ENCODE measurements at places on chromosomes 3 and 15.

GRCh38 chr3:13525827-13526625, 22.9 kb upstream of the FBLN2 start:
- no peak for DNase-seq

DNA sequence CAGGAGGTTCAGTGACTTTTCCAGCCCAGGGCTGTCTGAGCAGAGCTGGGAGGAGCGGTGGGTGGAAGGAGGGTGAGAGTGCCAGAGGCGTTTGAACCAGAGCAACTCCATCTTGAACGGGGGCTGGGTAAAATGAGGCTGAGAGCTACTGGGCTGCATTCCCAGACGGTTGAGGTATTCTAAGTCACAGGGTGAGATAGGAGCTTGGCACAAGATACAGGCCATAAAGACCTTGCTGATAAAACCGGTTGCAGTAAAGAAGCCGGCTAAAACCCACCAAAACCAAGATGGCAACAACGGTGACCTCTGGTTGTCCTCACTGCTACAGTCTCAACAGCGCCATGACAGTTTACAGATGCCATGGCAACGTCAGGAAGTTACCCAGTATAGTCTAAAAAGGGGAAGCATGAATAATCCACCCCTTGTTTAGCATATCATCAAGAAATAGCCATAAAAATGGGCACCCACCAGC, 60.2 kb downstream of the ABTB1 start:
- DNase-seq, result no peak

DNA sequence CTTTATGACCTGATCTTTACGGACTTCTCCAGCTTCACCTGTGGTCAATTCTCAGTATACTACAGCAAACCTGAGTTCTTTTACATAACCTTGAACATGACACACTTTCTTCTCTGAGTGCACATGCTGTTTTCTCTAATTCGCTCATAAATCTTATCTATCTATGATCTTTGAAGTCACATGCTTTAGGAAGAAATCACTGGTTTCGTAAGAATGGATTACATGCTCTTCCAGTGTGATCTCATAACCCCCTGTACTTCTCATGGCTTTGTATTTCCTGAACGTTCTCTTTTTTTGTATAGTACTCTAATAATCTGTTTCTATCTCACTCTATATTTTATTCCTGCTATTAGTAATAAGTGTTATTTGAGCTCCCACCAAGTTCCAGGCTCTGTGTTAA, 1165.2 kb downstream of the TBL1XR1 start:
- no peak for DNase-seq

- no peak for DNase-seq
Observed at GRCh38 chr3:94453864-94454263, 391.0 kb downstream of the NSUN3 start.

DNA sequence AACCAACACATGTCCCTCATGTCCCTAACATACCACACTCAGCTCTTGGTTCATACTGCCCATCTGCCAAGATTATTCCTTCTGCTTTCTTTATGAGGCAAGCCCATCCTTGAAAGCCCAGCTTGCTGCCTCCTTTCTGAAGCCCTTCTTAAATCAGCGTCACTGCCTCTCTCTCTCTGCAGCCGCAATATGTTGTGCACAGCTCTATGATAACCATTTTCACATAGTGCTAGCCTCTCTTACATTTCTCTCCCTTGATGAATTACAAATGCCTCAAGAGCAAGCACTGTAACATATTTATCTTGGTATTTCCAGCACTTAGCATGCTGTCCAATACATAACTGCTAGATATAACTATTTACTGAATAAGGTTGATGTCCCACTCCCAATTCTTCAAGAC, 86.5 kb downstream of the TNIK start:
- no peak for DNase-seq

- no peak for DNase-seq
Observed at GRCh38 chr15:80309769-80310384, 57.9 kb upstream of the CTXND1 start.

- DNase-seq, result no peak
Observed at GRCh38 chr3:195911041-195911945, 2.9 kb upstream of the TNK2 start.

DNA sequence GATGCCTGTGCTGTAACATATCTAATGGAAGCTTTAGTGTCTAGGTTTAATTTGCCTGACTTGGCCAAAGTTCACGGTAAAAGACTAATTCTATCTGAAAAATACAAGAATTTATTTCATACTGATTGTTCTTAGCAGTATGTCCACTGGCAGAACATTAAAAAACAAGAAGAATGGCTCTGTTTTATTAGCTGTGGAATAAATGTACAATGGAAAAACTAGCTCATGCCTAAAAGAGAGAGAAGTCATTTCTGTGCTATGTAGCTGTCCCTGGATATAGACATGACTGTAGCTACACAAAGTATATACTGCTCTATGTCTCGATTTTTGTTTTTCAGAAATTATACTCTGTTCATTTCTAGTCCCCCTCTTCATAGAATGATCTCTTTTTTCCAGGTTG, 13.9 kb upstream of the VGLL3 start:
- no peak for DNase-seq

DNA sequence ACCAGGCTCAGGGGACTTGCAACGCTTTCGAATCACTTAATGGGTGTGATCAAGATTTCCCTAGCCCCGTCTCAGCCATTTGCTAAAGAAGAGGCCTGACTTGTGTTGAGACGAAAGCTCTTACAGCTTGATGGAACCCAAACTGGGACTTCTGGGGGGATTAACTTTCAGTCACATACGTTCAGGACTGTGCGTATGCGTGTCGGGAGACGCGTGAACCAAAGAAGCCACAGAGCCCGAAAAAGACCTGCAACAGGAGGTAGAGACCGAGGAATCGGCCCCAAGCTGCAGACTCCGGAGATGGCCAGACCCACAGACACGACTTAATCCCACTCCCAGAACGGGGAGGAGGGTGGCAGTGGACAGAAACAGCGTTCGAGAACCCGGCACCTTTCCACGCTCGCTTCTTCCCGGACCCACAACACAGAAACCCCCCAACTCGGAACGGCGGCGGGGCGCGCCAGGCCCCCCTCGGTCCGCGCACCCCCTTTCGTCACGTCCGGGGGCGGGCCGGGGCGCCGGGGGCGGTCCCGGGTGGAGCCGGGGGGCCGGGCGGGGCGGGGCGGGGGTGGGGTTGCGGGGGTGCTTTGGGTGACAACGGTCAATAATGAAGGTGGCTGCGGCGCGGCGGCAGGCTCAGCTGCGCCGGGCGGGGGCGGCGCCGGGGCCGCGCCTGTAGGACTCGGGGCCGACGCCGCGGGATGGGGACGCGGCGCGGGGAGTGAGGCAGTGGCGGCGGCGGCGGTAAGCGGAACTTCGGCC, at the start of gene ATP11B:
Gene ATP11B (plus strand): TSS at position 604 of the 762 bp plus-strand sequence. CDS start 256 bp downstream, outside the sequence.
- peak; percentile 21 for DNase-seq

- no peak for DNase-seq
Observed at GRCh38 chr3:114308377-114308776, 14.5 kb downstream of the TIGIT start.

GRCh38 chr3:41193794-41194539, 5.3 kb upstream of the CTNNB1 start:
- no peak for DNase-seq

DNA sequence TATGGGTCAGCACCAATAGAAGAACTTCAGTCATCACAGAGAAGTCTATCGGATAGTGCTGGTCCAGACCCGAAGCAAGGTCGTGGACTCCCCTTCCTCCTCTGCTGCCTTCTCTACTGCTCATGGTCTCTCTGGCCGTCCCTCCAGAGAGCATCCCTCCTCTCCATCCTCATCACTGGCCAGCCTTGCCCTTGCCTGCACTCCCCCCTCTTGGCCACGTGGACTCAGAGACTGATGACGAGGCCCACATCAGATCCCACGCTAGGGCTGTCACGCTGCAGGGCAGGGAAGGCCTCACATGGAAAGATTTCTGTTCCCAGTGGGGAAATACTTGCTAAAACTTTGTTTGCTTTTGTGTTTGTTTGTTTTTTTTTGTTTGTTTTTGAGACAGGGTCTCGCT, 35.3 kb downstream of the IGDCC3 start:
- DNase-seq, result no peak

GRCh38 chr15:33226559-33227181, 32.2 kb upstream of the FMN1 start:
- DNase-seq, result no peak

DNA sequence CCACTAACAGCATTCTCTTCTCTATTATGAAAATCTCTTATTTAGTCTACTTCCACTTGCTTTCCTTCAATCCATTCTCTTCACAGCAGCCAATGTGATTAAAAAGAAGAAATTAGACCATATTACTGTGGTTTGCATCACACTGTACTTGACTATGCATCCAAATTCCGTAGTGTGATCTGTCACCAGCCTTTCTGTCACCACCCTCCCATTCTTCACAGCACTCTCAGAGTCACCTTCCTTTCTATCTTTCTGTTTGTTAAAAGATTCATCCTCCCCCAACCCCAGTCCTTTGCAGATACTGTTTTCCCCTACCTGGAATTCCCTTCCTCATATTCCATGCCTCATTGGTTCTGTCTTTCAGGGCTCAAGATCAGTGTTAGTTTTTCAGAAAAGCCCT, 55.0 kb upstream of the ABHD10 start:
- no peak for DNase-seq

GRCh38 chr15:33314069-33314468, 3.3 kb downstream of the RYR3 start:
- DNase-seq, result no peak

- DNase-seq, result no peak
Observed at GRCh38 chr15:62428851-62429598, 263.9 kb upstream of the C2CD4B start.

GRCh38 chr3:189188466-189188865, 16.7 kb downstream of the TPRG1 start:
- no peak for DNase-seq

DNA sequence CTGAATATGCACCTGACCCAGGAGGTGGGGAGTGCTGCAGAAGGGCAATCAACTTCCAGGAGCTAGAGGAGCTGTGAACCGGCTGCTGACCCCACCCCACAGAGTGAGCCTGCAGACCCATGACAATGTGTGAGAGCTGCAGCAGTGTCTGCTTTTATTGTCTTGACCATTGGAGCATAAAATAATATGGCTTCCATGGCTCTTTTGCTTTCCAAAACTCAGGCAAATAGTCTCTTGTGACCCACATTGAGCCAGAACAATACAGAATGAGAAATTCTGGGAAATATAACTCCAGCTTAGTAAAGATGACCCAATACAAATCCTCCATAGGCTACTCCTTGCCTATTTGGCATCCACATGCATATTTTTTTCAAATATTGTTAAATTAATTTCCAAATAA, 309.6 kb downstream of the PYDC2 start:
- DNase-seq, result no peak

GRCh38 chr15:58777107-58777506, 6.0 kb downstream of the MINDY2 start:
- no peak for DNase-seq

GRCh38 chr3:57029924-57030323, 30.5 kb upstream of the SPATA12 start:
- DNase-seq, result no peak

GRCh38 chr3:146128939-146129338, 32.0 kb downstream of the PLOD2 start:
- DNase-seq, result no peak

DNA sequence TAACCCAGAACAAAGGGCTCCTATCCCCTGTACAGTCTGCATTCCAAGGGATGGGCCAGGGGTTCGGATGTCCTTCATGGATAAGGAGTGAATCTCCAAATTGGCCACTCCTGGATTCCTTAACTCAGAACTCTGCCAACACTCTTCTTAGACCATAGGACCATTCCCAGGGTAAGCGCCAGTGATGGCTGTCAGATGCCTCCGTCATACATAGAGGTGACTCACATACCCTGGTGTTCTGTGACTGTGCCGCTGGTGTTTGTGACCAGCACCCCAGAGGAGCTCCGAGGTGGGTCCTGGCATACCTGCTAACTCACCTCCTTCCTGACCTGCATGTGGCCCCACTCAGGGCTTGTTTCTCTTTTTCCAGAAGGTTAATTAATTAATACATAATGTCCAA, 134.7 kb downstream of the KLF13 start:
- no peak for DNase-seq

DNA sequence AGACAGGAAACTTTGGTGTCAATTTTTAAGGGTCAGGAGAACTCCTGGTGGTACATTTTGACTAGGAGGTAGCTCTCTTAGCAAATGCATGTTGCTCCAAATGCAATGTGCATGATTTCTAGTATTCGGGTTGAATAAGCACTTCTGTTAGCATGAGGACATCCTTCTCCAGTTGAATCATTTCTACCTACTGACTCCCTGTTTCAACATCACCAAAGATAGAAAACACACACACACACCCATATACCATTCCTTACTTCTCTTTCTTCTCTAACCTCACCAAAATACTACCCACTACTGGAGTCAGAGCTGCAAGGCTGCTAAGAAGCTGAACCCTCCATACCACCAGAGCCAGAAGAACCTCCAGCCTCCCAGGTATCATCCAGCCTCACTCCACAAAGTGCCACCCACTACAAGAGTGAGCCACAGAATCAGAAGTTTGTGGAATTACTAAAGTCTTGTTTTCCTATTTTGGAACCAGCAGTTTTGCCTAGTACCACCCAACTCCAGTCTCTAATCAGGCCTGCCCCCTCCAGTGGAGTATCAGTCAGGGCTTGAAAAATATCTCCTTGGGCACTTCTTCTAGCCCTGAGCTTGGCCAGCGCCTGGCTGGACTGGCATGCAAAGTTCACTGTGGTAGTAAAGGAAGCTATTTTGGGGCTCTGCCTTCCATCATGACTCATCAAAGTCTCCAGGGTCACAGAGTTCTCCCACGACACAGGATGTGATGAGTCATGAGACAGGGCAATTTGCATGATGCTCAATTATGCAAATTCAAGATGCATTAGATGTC, 110.3 kb downstream of the CYP19A1 start:
- no peak for DNase-seq

DNA sequence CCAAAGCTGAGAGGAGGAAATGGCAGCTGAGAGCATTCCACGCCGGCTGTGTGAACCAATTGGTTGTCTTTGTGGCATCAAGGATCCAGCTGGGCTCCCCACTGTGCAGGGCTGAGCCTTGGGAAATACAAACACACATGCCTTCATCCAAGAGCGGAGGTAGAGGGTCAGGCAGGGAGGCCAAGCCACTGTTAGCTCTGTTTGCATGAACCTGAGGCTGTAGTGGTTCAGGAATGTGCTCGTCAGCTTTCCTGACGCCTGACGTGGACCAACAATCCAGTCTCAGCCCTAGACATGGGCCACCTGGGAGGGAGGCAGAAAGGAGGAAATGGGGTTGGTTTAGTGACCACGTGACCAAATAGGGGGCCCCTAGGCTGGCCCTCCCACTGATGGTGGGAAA, 276.9 kb downstream of the TLE3 start:
- DNase-seq, result no peak

Measured in esophagus squamous epithelium (tissue), 5 donors.